ENCODE measurements at places on chromosomes 1 and 21.

DNA sequence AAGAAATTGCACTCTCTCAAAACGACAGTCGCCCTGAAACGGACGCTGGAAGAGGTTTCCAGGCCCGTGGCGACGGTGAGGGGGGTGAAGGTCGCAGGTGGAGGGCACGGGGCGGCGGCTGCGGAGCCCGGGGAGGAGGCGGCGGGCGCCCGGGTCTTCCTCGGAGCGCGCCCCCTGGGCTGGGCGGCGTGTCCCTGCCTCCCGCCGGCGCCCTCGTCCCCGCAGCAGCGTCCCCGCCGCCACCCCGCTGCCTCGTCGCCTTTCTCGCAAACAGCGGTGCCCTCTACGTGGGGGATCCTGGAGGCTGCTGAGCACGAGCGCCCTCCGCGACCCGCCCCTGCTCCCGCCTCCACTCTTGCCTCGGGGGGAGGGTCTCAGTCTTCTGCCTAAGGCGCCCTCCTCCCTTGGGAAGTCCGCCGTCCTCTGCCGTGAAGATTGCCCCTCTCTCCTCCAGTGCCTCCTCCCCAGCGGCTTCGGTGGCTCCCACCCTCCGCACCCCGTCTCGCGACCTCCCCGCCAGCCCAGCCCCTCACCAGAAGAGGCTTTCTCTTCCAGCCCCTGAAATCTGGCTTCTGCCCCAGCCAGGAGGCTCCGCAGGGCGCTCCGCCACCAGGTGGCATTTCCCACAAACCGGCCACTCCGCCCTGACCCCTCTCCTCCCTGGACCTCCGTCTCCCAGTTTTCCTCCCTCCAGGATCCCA, 227.4 kb downstream of the SDCCAG8 start:
- DNase-seq, result peak; percentile 56

DNA sequence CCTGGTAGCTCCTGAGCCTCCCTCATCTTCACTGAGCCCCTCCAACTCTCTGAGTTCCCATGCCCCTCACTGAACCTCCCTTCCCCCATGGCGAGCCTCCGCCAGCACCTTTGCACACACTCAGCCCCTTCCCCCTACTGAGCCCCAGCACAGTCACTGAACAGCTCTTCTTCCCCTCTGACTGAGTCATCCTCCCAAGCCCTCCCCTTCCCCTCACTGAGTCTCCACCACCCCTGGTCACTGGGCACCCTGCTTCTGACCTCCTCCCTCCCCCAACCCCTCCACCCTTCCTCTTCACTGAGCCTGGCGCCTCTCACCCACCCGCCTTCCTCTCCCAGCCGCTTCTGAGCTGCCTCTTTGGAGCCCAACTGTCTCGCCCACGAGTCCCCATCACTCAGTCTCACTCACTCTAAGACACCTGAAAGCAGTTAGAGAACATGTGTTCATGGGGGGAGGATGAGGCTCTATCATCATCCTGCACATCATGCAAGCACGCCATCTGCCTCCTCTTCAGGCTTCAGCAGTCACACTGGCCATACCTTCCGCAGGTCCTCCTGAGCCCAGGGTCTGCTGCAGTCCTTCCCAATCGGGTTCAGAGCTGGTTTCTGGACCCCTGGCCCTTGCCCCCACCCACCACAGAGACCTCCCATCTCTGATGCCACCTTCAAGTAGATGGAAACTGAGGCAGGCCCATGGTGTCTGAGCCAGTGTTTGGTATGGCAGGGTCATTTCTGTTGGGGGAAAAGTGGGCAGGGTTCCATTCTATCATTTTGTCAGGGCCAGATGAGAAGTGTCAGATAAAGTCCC, 2.0 kb upstream of the TRNP1 start:
- DNase-seq, result no peak

- DNase-seq, result no peak
Measured at GRCh38 chr21:45517249-45518065, 24.8 kb downstream of the SLC19A1 start.

DNA sequence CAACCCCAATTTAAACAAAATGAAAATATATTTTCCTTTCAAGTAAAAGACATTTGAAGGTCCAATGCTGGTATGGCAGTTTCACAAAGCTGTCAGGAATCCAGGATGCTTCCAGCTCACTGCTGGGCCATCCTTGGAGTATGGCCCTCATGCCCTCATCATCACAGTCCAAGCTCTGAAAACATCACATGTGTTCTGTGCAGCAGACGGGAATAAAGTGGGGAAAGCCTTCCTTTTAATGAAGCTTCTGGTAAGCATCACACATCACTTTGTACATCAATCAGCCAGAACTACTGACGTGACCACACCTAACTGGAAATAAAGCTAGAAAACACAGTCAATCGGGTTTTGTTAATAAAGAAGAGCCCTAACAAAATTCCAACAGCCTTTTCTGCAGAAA, 22.7 kb downstream of the CDC42BPA start:
- no peak for DNase-seq

DNA sequence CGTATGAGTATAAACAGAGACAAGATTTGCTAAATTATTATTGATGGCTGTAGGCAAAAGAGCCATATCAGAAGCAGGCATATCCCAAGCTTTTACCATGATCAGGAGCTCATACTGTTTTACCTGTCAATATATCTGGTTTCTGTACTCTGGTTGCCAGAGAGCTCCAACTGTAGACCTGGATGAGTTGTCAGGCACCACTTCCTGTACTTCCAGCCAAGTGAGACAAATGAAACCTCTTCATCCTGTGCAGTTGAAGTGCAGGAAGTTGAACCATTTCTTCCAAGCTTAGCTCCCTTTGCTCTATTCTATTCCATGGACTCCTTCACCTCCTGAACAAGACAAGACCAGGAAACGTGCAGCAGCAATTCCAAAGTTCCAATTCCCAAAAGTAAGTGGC, 115.6 kb downstream of the ZNF281 start:
- DNase-seq, result no peak

GRCh38 chr1:56821462-56821797, 2.2 kb upstream of the FYB2 start:
- DNase-seq, result no peak

- no peak for DNase-seq
Measured at GRCh38 chr1:30885570-30886522, 22.7 kb downstream of the SDC3 start.

DNA sequence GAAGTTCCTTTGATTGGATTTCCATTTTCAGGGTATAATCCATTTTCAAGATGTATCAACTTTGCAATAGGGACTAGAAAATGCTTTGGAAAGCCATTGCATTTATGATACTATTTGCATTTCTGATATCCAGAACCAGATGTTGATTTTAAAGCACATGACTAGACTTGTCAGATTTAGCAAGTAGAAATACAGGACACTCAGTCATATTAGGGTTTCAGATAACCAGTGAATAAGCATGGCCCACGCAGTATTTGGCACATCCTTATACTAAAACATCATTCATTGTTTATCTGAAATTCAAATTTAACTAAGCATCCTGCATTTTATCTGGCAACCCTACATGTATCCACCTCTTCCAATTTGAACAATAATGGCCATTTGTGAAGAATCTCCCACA, 113.3 kb upstream of the DPT start:
- DNase-seq, result no peak

GRCh38 chr1:100719490-100719889, at the start of gene VCAM1:
Gene VCAM1 (plus strand): TSS chr1:100719742. CDS start chr1:100719861, 119 bp downstream.
- peak; percentile 32 for DNase-seq

- no peak for DNase-seq
Measured at GRCh38 chr1:36408479-36408878, 10.8 kb upstream of the LSM10 start.

DNA sequence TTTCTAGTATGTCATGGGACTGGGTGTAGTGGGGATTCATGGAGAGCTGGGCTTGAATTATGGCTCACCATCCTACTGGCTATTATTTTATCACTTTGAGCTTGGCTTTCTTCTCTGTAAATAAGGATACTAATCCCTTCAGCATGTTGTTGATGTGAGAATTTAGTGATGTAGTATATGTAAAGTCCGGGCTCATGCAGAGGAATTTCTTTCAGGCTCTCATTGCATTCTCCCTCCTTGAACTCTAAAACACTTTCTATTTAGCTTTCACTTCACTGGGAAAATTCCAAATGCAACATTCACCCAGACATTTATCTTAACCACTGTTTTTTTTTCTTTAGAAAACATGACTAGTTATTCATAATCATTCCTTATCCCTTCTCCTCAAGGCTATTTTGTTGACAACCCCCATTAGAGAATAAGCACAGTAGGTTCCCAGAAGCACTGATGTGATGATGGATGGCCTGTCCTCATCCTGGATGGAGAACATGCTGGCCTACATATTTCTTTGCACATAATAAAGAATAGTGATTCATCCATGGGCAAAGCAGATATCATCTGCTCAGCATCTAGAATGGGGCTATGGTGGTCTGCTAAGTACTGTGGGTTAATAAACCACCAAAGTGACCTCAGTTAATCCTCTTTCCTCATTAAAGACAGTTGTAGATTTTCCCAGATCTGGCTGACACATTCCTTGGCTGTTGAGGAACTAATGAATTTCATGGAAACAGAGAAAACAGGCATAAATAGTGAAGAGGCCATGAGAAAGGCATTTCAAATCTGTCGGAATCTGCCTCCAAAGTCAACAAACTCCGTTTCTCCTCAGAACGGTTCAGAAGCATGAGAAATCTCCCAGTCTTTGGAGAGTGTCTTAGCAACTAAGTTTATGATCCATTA, 68.0 kb upstream of the CYP2J2 start:
- peak; percentile 24 for DNase-seq

GRCh38 chr1:181369416-181369815, 113.9 kb upstream of the CACNA1E start:
- no peak for DNase-seq

DNA sequence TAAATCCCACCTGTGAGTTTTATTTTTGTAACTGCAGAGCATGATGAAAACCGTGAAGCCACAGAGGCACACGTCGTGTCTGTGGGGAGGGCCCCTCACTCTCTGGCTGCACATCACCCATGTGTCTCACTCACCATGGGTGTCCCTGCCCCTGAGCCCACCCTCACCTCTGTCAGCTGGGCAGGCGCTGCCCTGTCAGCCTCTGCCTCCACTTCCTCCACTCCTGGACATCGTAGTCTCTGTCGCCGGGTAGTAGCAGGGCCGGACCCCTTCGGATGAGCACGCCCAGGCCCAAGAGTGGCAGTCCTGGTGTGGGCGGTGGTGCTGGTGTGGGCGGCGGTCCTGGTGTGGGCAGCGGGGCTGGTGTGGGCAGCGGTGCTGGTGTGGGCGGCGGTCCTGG, 37.3 kb downstream of the COL18A1 start:
- DNase-seq, result no peak

DNA sequence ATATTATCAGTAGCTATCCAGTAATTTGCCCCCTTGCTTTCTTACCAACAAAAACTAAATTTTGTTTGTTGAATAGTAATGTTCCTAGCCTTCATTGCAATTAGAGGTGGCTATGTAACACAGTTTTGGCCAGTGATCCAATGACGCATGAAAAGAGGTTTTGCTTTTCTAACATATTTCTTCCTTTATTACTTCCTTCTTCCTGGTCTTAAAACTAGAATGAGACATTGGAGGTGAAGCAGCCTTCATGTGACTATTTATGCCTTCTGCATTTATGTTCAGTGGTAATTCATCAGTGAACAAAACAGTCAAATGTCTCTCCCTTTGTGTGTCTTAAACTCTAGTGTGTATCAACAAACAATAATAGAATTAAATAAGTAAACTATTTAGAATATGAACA, 35.5 kb downstream of the LRIF1 start:
- no peak for DNase-seq

DNA sequence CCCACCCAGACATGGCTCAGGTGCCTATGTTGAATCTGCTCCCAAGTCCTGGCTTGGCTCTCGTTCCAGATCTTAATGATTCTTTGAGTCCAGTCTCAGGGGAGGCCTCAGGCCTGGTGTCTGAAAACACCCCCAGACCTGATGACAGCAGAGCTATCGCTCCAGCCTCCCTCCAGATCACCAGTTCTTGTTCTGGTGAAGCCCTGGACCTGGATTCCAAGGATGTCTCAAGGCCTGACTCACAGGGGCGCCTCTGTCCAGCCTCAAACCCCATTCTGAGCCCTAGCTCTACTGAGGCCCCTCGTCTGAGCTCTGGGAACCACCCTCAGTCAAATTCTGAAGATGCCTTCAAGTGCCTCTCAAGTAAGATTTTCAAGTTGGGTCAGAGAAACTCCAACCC, 11.4 kb downstream of the MROH7 start:
- DNase-seq, result no peak

DNA sequence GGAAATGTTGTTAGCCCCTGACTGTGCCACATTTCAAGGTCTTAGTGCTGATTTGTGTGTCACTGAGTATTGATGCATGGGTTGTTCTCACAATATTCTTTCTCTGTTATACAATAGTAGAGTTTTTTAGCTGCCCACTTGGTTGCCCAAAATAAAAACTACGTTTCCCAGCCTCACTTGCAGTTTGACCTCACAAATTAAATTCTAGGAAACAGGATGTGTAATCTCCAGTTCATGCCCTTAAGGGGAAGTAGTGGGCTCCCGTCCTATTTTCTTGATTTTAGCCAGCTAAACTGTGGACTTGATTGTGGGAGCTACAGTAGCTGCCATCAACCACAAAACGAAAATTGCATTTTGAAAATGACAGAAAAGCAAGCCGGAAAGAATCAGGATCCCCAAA, 27.3 kb upstream of the LAMC1 start:
- DNase-seq, result no peak

GRCh38 chr1:6935361-6935883, 150.2 kb downstream of the CAMTA1 start:
- no peak for DNase-seq

GRCh38 chr21:31781737-31782136, 49.8 kb upstream of the SCAF4 start:
- DNase-seq, result no peak

- no peak for DNase-seq
Measured at GRCh38 chr1:243267914-243268653, 12.2 kb downstream of the SDCCAG8 start.

DNA sequence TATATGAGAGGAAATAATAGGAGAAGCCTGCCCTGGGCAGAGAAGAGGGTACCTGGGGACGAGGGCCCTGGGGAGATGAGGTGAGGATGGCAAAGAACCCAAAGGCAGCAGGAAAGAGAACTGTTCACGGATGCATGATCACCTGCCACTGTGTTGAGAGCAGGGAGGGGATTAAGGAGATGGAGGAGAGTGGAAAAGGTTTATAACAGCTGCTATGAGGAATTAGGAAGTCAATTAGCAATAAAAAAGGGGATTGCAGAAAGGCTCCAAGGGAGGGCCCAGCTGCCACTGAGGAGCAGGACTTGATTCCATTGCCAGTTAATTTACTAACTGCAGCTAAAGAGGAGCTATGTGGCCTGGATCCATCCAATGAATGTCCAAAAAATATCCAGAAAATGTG, 61.1 kb downstream of the GFI1 start:
- no peak for DNase-seq

All from right kidney (tissue), 9 donors.